ENCODE measurements at places on chromosomes 2 and 18.

GRCh38 chr2:202022755-202023154 lies 10.9 kb upstream of the FZD7 start:
- DNase-seq = no peak

GRCh38 chr2:156695595-156695994 lies 259.4 kb downstream of the GPD2 start:
- no peak for DNase-seq

DNA sequence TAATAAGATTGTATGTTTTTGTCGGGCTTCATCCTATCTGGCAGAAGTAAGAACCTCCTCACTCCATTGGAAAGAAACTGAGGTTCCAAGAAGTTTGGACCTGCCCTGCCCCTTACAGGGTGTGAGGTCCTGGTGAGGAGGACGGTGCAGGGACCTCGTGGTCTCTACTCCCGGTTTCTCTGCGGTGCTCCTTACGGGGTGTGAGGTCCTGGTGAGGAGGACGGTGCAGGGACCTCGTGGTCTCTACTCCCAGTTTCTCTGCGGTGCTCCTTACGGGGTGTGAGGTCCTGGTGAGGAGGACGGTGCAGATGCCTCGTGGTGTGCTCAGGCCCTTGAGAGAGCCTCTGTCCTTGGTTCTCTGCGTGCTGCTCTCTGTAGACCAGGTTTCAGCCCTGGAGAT lies 5.2 kb downstream of the CTDP1 start:
- no peak for DNase-seq

DNA sequence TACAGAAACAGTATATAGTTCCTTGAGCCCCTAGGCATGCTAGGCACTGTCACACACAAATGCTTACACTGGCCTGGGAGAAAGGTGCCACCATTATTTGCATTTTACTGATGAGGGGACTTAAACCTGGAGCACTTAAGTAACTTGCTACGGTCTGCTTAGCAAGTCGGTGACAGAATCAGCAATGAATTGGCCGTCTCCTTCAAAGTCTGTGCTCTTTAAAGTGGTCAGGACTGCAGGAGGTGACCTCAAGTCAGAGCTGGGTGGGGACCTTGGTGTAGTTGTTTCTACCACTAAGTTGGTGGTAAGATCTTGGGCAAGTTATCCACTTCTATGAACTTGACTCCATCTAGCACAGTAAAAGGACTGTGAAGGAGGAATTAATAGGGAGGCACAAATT lies 34.8 kb downstream of the PTPRM start:
- no peak for DNase-seq

GRCh38 chr2:43707255-43708015 lies 31.2 kb upstream of the C1GALT1C1L start:
- peak; percentile 31 for DNase-seq

GRCh38 chr18:80176334-80177073 lies 67.4 kb downstream of the ADNP2 start:
- DNase-seq = no peak

DNA sequence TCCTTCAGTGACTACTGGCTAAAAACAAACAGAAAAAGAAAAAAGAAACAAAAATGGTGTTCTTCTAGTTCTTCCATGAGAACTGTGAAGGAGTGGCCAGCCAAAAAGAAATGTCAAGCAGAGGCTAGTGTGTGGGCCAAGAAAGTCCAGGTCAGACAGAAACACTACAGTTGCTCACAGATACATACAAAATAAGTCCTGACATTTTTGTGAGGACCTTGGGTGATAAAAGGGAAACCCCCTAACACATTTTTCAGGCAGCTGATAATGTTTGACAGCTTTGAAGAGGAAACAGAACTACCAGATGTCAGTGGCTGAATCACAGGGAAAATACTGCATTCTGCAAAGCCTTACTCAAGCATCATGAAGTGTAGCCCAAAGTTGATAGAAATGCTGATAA lies 28.1 kb downstream of the ARHGAP25 start:
- no peak for DNase-seq

DNA sequence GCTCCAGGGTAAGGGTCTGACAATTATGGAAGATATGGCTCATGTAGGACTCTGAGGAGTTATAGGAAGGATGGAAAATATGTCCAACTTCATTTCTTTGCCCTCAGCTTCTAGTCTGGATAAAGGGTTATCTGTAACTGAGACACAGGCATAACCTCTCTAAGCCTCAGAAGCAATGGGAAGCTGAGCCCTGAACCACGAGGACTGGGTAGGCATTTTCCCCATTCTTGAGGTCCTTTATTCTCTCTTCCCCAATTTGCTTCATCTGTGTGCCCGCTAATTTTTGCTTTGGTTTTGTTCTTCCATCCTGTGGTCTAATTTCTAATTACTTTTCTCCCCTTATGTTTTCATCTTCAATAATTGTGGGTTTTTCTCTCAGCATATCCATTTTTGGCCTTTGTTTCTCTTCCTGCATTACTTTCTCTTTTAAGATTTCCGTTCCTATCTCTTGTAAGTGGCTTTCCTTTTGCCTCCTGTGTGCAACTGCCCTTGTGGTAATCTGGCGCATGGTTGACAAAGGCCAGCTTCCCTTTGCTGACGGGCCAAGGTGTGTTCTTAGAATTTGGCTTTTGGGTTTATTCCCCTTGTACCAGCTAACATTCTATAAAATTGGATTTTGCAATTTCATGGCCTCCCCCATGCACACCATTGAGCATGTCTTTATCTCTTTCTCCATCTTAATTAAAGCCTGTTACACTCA lies 343.8 kb downstream of the TXNL1 start:
- no peak for DNase-seq
